ENCODE measurements at places on chromosomes 7 and 10.

- no peak for DNase-seq
Observed at GRCh38 chr7:115052706-115053105, 130.8 kb downstream of the MDFIC start.

- DNase-seq, result no peak
Observed at GRCh38 chr10:10925667-10926066, 92.0 kb upstream of the CELF2 start.

DNA sequence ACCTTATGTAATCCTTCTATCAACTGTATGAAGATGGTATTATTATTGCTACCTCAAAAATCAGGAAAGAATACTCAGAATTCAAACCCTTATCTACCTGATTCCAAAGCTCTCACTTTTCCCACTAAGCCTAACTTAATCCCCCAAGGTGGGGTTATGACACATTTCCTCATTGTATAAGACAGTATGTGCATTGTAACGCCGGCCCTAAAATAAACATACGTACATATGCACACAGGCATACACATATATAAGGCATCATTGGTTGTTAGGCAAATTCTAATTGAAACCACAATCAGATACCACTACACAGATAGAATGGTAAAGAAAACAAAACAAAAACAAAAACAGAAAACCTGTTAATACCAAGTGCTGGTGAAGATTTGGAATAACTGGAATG is 556.5 kb downstream of the INHBA start:
- no peak for DNase-seq

- DNase-seq, result no peak
Observed at GRCh38 chr10:104492329-104492940, 138.8 kb downstream of the CFAP58 start.

- no peak for DNase-seq
Observed at GRCh38 chr10:125130260-125130659, 30.1 kb downstream of the CTBP2 start.

DNA sequence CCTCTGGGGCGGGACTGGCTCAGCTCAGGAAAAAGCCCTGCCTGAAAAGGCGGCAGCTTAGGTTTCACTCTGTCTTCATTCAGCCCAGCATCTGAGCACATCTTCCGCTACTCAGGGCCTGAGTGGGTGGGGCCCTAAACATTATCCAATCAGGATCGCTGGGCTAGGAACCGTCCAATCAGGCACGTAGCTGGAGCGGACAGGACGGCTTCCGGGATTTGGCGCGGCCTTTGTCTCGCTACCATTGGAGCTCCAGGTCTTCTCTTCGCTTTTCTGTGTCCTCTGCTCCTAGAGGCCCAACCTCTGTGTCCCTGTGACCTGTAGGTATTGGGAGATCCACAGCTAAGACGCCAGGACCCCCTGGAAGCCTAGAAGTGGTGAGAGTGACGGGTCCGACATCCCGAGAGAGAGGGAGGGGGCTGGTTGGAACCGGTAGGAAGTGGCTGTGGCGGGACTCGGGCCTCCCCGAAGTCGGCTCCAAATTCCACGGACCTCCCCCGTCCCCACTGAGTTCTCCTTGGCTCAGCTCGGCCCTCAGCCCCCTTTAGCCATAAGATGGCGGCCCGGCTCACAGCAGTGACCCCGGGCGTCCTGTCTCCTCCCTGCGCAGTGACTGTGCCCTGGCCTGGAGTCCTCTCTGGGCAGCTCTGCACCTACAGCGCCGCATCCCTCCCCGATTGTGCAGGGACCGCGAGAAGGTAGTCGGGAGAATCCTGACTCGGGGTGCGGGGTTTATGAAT is 99.1 kb downstream of the ZNF680 start:
- no peak for DNase-seq

DNA sequence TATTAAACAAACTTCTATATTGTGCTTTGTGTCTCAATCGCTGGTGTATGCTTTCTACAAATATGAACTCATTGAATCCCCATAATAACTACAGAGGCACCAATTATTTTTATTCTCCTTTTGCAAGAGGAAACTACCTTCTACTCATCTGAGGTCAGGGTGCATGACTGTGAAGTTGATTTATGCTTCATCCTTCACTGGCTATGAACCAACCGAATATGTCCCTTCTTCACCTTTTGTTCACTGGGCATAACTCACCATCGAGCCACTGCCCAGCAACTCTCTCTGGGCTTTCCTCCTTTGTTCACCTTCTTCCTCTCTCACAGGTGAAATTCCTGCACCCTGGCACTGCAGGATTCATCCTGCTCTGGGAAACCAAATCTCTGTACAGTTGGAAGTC is 61.3 kb upstream of the PFKP start:
- DNase-seq, result no peak

GRCh38 chr7:135098391-135098790 is 49.5 kb upstream of the TMEM140 start:
- no peak for DNase-seq

GRCh38 chr10:11678074-11678793 is 63.9 kb upstream of the ECHDC3 start:
- peak; percentile 40 for DNase-seq

DNA sequence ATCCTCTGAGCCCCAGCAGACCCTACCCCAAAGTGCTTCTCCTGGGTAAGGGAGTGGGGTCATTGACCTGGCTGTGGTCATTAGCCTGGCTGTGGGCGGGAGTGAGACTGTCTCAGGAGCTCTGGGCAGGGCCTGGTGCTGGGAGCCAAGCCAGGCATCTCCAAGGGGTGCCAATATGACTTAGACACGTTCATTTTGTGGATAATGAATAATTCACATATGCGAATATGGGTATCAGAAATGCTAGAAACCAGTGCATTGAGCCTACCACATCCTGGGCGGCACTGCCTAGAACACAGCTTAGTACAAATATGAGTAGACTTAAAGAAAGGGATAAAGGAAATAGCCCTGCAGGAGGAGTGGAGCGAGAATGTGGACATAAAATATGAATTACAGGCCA is 14.4 kb upstream of the SRRM3 start:
- no peak for DNase-seq

GRCh38 chr10:23075672-23076071 is 19.7 kb upstream of the MSRB2 start:
- DNase-seq, result no peak

GRCh38 chr10:7666253-7667023 is at the start of gene ITIH5:
ITIH5 (minus strand) TSS chr10:7666966; CDS start chr10:7666892, 74 bp downstream.
- DNase-seq, result no peak

GRCh38 chr10:103692436-103692951 is 162.9 kb downstream of the SH3PXD2A start:
- no peak for DNase-seq

- no peak for DNase-seq
Observed at GRCh38 chr7:136086712-136087111, 109.6 kb upstream of the MTPN start.

DNA sequence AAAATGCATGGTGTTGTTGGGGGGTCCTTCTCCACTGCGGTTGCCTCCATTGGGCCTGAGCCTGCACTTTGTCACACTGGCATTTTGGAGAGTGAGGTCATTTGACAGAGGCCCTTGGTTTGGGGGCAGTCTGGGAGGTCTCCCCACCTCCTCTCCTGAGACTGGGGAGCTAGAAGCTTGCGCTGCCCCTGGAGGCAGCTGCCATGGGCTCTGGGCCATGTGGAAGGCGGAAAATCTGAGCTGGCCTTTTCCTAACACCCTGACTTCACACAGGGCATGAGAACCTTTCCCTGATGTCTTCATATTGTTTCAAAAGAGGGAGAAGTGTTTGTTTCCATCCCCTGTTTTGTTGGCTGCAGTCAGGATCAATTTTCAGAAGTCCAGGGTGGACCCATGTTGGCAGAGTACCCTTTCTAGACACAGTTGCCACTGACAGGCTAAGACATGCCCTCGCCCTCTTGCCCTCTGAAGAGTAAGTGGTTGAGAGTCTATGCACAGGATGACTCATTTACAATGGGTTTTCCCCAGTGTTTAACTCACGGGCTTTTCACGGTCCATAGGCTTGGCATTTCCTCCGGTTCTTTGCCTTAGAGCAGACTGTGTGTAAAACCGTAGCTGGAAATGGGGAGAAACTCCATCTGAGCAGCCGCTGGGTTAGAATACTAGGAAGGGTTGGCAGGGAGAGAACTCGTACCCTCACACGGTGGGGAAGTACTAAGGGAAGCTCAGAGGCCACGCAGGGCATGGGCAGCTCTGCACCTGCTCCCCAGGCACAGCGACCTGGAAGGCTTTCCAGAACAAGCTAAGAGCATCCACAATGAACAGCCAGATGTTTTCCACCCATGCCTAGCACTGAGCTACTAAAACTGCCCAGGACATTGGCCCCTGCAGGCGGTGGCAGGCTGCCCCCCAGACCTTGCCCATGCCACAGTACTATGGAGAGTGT is 655.0 kb downstream of the SDK1 start:
- DNase-seq, result no peak

DNA sequence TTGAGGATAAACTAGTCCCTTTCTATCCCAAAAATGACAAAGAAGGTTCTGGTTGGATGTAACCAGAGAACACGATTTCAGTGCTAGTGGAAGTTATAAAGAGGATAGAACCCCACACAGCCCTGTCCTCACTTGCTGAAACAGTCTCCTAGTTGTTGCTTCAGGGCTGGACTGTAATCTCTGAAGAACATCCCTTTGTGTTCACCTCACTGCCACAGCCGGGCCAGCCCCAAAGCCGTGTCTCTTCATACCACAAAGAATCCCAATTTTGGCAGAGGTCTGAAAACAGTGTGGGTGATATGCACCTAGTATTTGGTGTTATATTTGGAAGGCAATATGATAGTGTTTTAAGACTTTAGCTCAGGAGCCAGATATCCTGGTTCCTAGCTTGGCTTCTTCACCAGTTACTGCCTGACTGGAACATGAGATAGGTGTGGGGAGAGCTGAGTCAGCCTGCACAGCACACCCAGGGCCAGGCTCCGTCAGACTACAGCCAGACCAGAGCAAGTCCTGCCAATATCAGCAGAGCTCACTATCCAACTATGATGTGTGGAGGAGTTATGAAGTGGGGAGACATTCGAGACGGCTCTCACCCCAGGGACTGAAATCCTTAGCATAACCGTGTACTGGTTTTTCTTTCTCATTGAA is 21.2 kb downstream of the CYP3A4 start:
- no peak for DNase-seq

DNA sequence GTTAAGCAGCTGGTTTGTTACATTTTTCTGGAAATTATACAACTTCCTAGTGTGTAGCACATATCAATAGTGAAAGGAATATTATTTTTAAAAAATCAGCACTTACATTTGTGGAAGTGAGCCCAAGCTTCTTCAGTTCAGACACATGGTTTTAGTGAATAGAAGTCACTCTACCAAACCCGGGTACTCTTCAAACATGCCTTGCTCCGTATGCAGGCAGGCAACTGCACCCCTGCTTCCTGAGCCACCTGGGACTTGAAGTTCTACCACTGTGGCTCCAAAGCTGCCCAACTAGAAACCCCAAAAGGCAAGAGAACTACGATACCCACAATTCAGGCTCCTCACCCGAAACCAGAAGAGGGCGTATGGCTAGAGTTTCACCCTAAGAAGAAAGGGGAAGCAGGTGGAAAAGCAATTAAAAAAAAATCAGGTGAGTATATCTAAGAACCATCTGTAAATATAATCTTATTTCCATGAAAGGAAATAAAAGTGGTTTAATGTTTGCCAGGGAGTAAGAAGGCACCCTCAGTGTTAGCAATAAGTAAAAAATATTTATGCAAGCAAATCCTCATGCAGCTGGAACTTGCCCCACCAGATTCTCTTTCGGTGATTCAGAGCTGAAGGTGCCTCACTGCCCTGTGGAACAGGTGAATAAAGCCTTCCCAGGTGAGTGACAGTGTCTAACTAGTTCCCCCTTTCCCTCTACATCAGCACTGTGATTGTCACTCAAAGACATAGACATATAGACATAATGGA is at the start of gene MACC1:
Gene MACC1, minus strand, starts transcription at position 192 of the 756 bp plus-strand sequence. CDS start 55,522 bp downstream, outside the sequence.
- no peak for DNase-seq

DNA sequence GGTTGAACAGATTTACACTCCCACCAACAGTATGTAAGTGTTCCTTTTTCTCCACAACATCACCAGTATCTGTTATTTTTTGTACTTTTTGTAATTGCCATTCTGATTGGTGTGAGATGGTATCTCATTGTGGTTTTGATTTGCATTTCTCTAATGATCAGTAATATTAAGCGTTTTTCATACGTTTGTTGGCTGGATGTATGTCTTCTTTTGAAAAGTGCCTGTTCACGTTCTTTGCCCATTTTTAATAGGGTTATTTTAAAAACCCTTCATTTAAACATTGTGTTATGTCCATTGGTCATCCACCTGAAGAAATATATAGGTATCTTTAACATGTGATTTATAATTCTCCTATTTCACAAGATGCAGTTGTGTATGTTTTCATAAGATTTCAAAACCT is 291.3 kb downstream of the SEMA3D start:
- DNase-seq, result no peak

DNA sequence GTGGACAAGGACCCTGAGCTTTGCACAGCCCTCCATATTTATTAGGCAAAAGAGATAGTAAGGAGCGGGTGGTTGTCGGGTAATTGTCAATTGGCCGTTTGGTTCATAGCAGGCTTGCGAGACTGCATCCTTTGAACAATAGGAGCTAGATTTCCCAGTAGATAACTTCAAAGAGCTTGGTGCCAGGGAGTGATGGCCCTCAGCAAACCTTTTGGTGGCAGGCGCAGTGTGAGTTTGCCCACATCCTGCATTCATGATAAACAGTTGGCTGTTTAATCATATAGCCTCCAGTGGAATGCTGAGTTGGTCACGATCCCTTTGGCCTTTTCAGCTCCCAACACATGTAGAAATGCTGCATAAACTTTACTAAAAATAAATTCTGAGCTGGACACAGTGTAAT is 156.9 kb downstream of the AKR1D1 start:
- DNase-seq, result no peak

DNA sequence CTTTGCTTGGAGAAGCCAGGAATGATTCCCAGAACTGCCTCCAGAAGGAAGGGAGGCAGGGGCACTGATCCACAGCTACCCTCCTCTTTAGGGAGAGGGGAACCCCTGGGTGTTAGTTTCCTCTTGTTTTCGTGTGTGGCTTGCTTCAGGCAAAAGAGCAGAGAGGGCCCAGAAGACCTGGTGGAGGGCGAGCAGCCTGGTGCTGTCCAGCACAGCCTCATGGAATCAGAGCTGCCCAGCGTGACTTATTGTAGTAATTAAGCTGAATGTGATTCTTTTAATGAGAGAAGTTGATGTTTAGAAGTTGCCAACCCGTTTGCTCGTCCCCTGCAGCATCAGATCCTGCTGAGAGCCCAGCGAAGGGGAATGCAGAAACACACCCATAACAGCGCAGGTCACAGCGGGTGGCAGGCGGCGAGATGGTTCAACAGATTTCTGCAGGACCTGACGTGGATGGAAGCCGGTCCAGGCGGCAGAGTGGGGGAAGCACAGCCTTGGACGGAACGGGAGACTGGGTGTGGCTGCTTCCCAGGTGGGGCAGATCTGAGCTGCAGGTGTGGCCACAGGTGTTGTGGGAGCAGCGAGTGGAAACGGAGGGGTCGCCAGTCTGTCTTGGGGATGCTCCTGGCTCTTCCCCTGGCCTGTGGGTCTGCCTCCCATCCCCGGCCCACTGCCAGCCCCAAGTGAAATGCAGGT is 53.7 kb upstream of the SHH start:
- DNase-seq, result no peak

Measured in stimulated activated CD4-positive, alpha-beta T cell treated with anti-CD3 and anti-CD28 coated beads, Interleukin-2, amount 100 ng/mL, for 24 hours (primary cell).